ENCODE measurements at places on chromosomes 16 and 17. TPM values are rescaled to one million over a fixed set of nuclear protein-coding genes. Genes with fewer than 3 reads are reported as not detected.

DNA sequence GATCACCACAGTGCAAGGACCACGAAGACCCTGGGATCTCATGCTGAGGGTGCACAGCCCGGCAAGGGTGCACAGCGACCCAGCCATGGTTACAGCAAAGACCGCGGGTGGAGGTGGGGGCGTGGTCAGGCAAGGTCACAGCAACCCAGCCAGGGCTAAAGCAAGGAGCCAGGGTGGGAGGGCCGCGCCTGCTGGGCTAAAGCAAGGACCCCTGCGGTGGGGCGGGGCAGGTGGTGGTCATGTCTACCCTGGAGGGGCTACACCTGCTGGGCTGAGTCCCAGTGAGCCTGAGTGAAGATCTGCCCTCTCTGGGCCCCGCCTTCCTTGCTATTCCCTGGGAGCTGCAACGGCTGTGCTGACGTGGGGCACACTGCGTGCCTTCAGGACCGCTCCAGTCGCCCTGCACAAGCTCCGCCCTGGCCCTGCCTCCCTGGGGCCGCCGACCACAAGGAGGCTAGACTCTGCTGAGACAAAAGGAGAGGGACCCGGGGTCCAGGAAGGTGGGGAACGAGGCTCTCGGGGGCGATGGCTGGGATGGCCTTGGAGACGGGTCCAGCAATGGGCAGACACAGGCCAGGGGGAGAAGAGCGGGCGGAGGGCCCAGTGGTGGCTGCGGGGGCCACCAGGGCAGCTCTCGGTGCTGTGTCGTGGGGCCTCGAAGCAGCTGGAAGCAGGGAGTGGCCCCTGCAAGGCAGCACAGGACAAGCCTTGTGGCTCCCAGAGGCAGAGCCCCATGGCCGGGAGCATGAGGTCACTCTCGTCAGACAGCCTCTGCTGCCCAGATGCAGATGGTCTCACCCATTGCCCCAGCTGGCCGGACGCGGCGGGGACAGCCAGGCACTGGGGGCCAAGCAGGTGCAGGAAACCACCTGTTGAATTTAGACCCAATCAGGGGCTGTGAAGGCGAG is 52.8 kb downstream of the CBFA2T3 start:
- H3K27me3 ChIP-seq = no peaks in the 10 kb centered on the region
- H3K27ac ChIP-seq = no peak overlapping the region
- H3K4me3 ChIP-seq = no peak overlapping the region
- peak; percentile 79 for DNase-seq
- H3K36me3 ChIP-seq = no peaks in the 10 kb centered on the region

- no peaks in the 10 kb centered on the region for H3K27me3 ChIP-seq
- no peak overlapping the region for H3K27ac ChIP-seq
- peak; percentile 44 for DNase-seq
- H3K36me3 ChIP-seq = peaks cover 47% of the 10 kb centered on the region
Measured at GRCh38 chr17:49018748-49019147, 21.6 kb downstream of the IGF2BP1 start.

Gene RASD1
- total RNA-seq = 6.2 TPM

Gene GGT6
- not detected for total RNA-seq

DNA sequence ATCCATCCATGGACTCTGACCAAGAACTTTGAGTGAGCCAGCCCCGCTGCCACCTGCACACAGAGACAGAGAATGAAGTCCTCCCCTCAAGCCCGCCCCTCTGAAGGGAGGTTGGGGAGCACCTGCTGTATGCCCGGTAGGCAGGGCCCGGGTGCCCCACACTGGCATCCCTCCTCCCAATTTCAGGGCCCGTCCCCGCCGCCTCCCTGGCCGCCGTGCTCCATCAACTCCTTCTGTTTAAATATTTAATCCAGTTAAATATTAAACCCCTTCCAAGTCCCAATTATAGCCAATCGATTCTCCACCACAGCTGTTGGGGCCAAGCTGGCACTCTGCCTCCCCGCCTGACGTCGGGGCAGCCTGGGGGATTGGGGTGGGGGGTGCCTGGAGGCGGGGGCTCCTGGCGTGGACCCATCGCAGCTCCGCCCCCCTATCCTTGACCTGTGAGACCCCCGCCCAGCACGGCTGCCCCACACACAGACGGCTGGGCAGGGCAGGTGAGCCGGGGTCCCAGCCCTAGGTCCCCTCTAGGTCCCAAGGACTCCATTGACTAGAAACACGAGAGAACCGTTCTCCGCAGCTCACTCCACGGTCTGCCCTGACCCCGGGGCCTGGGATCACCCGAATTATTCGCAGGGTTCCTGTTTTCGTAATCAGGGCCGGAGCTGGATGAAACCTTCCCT is 18.0 kb upstream of the CACNA1H start:
- no peaks in the 10 kb centered on the region for H3K27me3 ChIP-seq
- DNase-seq = no peak
- H3K4me3 ChIP-seq = no peak overlapping the region
- no peaks in the 10 kb centered on the region for H3K4me1 ChIP-seq
- H3K36me3 ChIP-seq = no peaks in the 10 kb centered on the region

DNA sequence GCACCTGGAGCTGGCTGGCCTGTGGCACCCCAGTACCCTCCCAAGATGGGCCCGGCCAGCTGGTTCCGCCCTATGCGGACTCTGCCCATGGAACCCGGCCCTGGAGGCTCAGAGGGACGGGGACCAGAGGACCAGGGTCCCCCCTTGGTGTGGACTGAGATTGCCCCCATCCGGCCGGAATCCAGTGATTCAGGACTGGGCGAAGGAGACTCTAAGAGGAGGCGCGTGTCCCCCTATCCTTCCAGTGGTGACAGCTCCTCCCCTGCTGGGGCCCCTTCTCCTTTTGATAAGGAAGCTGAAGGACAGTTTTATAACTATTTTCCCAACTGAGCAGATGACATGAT is 12.0 kb downstream of the TBX21 start:
- H3K4me1 ChIP-seq = no peaks in the 10 kb centered on the region
- H3K27ac ChIP-seq = no peak overlapping the region
- DNase-seq = no peak
- H3K36me3 ChIP-seq = no peaks in the 10 kb centered on the region
- no peak overlapping the region for H3K4me3 ChIP-seq

Gene ASIC2
- 3.3 TPM for total RNA-seq

Gene SOX15
- total RNA-seq = 9.3 TPM

GRCh38 chr17:73278465-73279453 is 17.1 kb upstream of the CPSF4L start:
- H3K4me1 ChIP-seq = no peaks in the 10 kb centered on the region
- H3K4me3 ChIP-seq = no peak overlapping the region
- peaks cover 19% of the 10 kb centered on the region for H3K36me3 ChIP-seq
- no peak for DNase-seq
- peak overlapping the region; percentile 36 for H3K27ac ChIP-seq

- H3K36me3 ChIP-seq = peaks cover 97% of the 10 kb centered on the region
- DNase-seq = no peak
- peaks cover 26% of the 10 kb centered on the region for H3K4me1 ChIP-seq
- no peak overlapping the region for H3K4me3 ChIP-seq
Measured at GRCh38 chr16:87845807-87846619, 23.3 kb downstream of the SLC7A5 start.

DNA sequence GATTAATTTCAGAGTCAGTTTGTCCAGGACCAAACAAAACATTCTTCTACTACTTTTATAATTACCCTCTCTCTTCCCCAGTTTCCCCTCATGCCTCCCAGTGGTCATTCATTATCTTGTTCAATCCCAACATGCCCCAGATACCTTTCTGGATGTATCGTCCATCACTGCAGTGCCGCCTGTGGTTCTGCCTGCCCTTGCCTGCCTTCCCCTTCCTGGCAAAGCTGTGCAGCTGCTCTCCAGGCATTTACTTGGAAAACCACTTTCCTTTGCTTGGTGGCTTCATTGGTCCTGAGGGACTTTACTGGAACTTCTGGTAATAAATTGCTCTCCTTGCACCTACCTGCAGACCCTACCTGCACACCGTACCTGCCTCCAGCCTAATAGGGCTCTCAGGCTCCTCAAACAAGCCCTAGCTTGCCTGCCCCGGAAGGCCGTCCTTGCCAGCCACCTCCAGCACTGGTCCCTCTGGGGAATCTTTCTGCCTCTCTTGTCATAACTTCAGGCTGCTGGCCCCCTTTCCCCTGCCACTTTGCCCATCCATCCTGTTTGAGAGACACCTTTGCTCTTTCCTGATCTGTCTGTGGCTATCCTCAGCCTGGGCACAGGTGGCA is 19.5 kb upstream of the MSI2 start:
- no peak overlapping the region for H3K4me3 ChIP-seq
- H3K27me3 ChIP-seq = no peaks in the 10 kb centered on the region
- no peak for DNase-seq
- H3K4me1 ChIP-seq = no peaks in the 10 kb centered on the region

GRCh38 chr17:58301504-58302150 is 20.9 kb upstream of the MPO start:
- H3K27me3 ChIP-seq = no peaks in the 10 kb centered on the region
- H3K36me3 ChIP-seq = no peaks in the 10 kb centered on the region
- DNase-seq = no peak
- no peaks in the 10 kb centered on the region for H3K4me1 ChIP-seq
- H3K4me3 ChIP-seq = no peak overlapping the region

Gene SLC35G6
- 0.33 TPM for total RNA-seq

- H3K27me3 ChIP-seq = no peaks in the 10 kb centered on the region
- H3K4me3 ChIP-seq = no peak overlapping the region
- peaks cover 94% of the 10 kb centered on the region for H3K36me3 ChIP-seq
Measured at GRCh38 chr17:81884520-81884919, 6.9 kb downstream of the ALYREF start.

Gene GSE1
- total RNA-seq = 108 TPM

DNA sequence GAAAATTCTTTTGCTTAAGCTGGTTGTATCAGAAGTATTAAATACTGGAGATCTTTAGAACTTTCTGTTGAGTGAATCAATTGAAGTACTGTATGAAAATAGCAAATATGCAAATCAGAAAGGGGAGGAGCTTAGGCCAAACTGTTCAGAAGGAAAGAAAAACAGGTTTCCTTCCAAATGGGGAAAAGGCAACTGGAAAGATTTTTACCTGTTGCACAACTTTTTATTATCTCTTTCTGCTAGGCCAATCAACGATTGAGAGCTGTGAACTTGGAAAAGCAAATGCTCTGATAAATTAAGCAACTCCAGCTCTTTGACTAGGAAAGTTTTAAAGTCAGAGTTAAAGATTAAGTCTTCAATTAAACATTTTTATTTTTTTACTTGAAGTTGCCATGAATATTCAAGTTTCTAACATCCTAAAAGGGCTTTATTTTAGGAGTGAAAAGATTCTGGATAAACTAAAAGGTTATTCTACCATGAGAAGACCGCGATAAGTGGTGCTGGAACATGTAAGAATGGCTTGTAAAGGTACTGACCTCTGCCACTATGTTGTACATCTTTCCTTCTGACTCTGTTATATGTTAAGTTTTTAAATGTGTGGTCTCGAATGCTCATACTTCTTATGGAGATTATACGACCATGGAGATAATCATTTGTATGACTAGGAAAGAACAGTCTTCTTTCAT is 16.5 kb downstream of the DCUN1D3 start:
- H3K4me3 ChIP-seq = no peak overlapping the region
- H3K4me1 ChIP-seq = peaks cover 6% of the 10 kb centered on the region
- no peak overlapping the region for H3K27ac ChIP-seq
- DNase-seq = no peak
- no peaks in the 10 kb centered on the region for H3K27me3 ChIP-seq

DNA sequence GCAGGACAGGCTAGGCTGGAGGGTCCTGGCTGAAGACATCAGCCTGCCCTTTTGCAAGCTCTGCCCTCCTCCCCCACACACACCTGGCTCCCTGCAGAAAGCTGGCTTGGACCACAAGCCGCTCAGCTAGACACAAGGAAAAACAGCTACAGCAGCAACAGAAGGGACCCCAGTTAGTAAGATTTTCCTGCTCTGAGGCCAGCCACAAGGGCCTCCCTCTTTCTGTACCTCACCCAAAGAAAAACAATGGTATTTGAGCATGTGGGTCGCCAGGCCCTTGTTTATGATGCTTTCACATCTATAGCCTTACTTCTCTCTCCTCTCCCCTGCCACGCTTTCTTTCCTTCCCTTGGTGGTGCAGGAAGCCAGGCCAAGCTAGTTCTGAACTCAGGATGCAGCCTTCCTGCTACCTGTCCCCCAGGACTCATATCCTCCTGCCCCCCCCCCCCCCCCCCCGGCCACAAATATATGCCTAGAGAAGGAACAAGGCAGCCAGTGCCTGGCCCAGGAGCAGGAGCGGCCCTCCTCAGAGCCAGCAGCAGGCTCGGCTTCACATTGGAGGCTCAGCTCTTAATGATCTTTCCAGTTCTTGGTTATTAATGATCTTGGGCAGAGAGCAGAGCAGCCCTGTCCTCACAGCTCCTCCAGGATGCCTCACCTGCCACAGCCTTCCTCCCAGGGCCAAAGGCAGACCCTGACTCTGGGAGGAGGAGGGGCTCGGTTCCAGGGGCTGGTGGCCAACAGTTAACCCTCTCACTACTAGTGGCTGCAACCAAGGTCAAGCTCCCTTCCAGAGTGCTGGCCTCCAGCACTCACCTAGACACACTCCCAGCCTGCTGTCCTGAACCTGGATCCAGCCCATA is 19.5 kb downstream of the GRIN2C start:
- H3K27me3 ChIP-seq = peaks cover 35% of the 10 kb centered on the region
- H3K4me1 ChIP-seq = peaks cover 8% of the 10 kb centered on the region
- DNase-seq = peak; percentile 87
- H3K27ac ChIP-seq = no peak overlapping the region
- H3K4me3 ChIP-seq = no peak overlapping the region

DNA sequence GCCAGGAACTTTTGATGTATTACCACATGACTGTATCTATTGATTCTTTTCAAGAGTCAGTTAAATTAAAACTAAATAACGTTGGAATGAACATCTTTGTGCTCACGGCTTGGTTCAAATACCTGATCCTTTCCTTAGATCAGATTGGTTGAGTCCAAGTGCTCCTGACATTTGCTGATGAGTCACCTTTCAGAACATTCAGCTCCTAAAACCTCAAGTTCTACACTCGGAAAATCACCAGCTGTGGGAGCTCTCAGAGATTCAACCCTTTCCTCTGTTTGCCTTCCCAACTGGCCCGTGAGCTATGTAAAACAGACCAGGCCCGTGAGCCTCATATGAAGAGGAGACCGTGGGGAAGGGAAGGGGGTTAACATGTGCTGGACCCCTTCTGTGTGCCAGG is 68.1 kb downstream of the RTN4RL1 start:
- DNase-seq = no peak
- no peaks in the 10 kb centered on the region for H3K4me1 ChIP-seq
- no peaks in the 10 kb centered on the region for H3K27me3 ChIP-seq
- H3K4me3 ChIP-seq = no peak overlapping the region
- H3K36me3 ChIP-seq = no peaks in the 10 kb centered on the region
- H3K27ac ChIP-seq = no peak overlapping the region

Gene NACA2
- total RNA-seq = not detected

- H3K27ac ChIP-seq = no peak overlapping the region
- no peaks in the 10 kb centered on the region for H3K27me3 ChIP-seq
- DNase-seq = no peak
Measured at GRCh38 chr17:66918896-66919295, 45.6 kb upstream of the CACNG4 start.
